ENCODE measurements at places on chromosomes 5 and 9.

GRCh38 chr9:126497660-126498275 lies 116.0 kb upstream of the LMX1B start:
- DNase-seq, result no peak

GRCh38 chr9:95970317-95970716 lies 94.8 kb downstream of the ERCC6L2 start:
- DNase-seq, result no peak

- DNase-seq, result no peak
Observed at GRCh38 chr9:130013326-130013725, 29.7 kb downstream of the FNBP1 start.

DNA sequence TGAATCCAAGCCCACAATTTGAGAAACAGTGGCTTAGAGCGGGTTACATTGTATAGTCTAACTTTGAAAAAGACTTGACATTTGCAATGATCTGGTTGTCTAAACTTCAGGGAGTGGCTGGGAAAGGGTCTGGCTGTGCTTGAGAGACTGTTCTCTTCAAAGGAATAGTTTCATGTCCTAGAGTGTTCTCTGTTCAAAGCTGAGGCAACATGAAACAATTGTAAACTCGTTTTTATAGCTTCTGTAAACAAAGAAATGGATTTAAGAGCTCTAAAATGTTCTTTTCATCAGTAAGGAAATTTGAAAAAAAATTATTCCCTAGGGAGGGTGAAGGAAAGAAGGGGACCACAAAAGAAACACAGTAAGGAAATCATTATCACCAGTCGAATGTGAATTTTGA lies 41.6 kb downstream of the FOCAD start:
- no peak for DNase-seq

DNA sequence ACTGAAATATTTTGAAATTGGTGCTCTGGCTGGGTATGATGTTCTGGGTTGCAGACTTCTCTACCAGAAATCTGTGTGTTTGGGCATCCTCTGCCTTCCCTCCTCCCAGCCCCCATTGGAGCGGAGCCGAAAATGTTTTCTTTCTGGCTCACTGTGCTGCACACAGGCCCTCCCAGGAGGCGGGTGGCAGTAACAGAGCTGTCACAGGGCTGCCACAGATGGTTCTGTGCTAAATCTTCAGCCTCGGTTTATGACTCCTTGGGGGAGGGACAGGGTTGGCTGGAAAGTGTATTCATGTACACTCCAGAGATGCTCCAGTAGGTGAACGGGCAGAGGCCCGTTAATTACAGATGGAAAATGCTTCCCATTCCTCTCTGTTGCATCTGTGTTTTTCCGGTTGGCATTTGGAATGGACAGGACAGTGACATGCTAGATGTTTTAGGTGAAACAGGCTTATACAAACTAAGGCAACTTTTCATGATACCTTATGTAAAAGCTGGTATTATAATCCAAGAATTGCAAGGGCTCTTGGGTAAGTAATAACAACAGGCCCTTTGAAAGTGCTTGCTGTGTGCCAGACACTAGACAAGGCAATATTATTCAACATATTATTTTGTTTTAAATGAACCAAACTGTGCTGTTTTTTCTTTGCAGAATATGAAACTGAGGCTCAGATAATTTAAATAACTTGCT lies 180.2 kb downstream of the ADCY2 start:
- no peak for DNase-seq

DNA sequence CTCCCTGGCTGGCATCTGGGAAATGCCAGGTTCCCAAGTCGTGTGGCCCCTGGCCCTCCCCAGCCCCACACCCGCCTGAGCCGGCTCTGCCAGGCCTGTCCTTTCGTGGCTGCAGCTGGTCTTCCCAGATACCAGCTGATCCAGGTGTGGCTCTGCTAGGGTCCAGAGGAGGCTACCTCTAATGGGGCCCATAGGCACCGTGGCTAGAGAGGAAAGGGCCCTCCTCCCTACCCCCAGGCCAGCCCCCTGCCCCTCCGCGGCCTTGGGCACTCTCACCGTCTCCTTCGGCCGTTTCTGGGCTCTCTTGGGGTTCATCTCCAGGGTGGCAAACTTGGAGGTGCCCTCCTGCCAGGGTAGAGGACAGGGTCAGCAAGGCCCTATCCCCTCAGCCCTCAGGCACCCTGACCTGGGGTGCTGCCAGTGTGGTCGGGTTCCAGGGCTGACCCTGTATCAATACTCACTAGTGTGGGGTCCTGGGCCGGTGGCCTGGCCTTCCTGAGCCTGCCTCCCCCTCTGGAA lies 17.0 kb downstream of the RALGDS start:
- DNase-seq, result no peak

- no peak for DNase-seq
Observed at GRCh38 chr5:80864706-80865435, 95.3 kb upstream of the RASGRF2 start.

DNA sequence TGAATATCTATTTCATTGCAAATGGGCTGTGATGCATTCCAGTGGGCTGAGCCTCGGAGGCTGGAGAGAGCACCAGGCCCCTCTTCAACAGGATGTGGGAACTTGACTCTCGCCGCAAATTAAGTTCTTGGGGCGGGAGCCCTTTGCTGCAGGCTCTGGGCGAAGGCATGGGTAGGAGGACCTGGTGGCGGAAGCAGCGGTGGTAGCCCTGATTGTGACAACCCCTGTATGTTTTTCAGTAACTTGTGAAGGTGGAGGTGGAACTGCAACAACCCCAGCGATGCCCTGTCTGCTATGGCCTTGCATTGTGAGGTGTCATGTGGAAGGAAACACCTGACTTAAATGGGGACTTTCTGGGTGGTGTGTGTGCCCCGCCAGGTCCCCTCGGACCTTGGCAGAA lies 9.4 kb downstream of the FYB1 start:
- no peak for DNase-seq

GRCh38 chr5:55220433-55221185 lies 6.5 kb downstream of the MCIDAS start:
- DNase-seq, result peak; percentile 23

DNA sequence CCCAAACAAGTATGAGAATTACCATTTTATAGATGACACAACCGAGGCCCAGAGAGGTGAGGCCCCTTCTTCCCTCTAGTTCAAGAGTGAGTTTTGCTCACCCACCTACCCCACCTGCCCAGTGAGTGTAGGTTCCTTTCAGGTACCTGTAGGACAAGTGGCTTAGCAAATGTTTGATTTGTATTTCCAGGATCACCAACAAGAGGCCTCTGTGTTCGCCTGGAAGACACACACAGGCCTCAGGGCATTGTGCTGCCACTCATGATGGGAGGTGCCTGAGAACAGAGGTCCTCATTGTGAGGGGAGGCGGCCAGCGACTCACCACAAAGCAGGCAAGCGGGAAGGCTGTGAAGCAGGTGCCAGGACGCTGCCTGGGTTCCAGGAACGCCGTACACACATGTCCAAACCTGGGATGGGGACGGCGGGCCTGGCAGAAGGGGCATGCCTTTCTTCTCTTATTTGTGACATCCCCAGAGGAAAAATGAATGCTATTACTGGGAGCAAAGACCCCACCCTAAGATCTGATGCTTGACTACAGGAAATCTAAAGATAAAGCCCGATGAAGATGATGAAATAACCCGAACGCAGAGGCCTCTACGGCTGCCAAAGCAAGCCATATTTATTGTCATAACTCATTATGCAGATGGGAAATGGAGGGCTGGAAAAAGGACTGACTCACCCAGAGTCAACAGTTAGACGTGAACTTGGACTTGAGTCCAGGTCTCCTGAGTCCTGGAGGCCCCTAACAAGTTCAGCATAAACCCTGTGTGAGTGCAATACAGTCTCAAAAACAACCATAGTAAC lies 60.2 kb upstream of the SLC25A51 start:
- peak; percentile 83 for DNase-seq

- no peak for DNase-seq
Observed at GRCh38 chr5:126443374-126443851, 20.2 kb downstream of the GRAMD2B start.

- DNase-seq, result no peak
Observed at GRCh38 chr9:79928661-79929223, 357.0 kb downstream of the TLE4 start.

DNA sequence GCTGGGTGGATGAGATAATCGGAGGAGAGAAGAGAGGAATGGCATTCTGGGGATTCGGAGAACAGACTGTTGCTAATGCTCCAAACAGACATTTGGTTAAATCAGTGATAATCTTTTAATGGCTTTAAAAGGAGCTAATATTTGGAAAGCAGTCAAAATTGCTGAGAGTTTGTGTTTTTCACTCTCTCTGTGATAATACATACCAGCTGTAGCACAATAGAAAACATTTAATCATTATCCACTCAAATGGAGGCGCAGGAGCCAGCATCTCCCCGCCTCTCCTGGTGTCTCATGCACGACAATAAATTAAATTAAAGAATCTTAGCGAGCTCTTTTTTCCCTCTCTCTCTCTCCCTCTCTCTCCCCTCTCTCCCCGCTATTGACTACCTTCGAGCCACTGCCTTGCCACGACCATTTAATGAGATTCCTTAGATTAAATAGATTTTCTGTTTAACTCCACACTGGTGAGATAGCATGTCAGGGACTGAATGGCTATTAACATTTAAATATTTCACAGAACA lies 268.6 kb upstream of the MVB12B start:
- no peak for DNase-seq

DNA sequence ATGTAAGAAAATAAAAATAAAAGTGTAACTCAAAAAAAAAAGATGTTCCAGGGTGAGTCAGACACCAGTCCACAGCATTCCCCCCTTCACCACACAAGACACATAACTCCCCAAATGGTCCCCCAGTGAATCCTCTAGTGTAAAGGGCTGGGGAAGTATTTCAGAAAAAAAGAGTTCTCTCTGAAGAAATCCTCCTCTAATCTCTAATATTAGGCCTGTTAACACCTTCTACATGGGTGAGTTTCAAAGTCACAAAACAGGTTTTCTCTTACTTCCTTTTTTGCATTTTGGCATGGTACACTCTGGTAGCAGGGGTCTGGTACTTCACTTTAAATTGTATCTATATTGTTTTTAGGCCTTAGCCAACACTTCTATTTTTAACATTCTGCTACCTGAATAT lies 28.2 kb downstream of the RNF145 start:
- DNase-seq, result peak; percentile 45

DNA sequence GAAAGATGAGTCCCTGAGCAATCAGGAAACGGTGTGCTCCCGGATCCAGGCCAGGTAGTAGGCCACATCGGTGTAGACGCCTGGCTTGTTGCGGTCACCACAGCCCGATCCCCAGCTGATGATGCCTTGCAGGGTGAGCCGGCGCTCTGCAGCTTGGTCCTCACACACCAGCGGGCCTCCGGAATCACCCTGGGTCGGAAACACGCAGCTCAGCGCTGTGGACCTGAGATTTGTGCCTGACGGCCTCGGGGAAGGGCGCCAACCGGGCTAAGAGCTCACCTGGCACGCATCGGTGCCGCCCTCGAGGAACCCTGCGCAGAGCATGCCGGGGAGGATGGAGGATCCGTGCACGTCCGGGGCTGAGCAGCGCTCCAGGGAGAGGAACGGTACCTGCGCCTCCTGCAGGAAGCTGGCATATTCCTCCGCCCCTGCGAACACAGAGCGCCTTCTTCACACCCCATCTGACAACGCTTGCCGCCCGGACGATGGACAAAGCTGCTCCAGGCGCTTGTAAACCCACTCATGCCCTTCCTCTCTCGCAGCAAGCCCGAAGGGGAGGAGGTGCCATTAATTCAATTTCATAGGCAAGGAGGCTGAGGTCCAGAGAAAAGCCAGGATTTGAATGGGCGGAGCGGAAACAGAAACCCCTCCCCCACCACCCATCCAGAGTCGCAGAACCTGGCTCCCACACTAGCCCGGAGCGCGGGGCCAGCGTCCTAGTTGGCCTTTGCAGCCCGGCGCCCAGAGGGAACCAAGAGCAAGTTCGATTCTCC lies 2.0 kb upstream of the PFN3 start:
- peak; percentile 91 for DNase-seq

DNA sequence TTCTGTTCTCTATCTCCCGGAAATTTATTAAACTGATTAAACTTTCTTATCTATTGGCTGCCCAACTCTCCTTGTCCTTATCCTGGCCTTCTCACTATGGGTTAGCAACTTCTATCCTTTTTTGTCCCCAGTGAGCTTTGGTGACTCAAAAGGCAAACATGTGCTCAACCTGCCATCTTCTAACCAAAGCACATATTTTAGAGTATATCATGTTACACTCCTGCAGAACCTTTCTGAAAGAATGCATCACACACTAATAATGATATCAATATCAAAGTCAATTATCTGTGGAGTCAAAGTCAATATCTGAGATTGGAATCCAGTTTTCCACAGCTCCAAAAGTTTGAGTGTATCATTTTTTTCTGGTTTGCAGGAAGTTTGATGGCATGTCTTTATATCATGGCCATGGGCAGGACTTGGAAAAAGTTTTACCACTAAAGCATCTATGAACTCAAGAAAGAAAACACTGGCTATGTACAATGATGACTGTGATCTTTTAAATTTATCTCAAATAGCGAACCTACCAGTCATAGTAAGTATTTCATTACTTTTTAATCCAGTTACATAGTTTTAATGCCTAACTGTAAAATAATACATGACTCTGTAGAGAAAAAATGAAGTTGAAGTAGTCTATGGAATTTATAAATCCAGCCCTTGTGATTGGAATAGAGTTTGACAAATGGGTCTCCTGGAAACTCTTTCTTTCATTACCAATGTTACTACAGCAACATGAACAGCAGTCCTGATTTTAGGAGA lies 166.8 kb downstream of the DROSHA start:
- DNase-seq, result no peak

GRCh38 chr9:134497283-134497860 lies 144.2 kb upstream of the COL5A1 start:
- no peak for DNase-seq

- no peak for DNase-seq
Observed at GRCh38 chr5:69030358-69031062, 63.3 kb upstream of the SLC30A5 start.

DNA sequence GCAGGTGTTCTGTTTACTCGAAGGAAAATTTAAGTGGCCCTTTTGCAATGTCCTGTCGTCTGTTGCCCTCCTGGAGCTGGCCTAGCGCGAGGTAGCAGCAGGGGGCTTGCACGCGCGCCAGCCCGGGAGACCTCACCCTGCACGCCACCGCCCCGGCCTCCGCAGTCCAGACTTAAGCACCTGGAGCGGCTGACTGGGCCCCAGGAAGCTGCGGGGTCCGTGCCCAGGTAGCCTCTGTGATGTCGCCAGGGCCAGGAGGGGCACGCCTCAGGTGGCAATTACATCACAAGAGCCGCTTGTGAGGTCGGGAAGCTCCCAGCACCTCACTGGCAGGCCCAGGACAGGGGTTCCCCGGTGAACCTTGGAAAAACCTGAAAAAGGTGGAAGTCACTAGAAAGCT lies at the start of gene SAXO1:
Gene SAXO1, minus strand, starts transcription at position 195 of the 400 bp plus-strand sequence. CDS start 301 bp downstream, outside the sequence.
- no peak for DNase-seq

DNA sequence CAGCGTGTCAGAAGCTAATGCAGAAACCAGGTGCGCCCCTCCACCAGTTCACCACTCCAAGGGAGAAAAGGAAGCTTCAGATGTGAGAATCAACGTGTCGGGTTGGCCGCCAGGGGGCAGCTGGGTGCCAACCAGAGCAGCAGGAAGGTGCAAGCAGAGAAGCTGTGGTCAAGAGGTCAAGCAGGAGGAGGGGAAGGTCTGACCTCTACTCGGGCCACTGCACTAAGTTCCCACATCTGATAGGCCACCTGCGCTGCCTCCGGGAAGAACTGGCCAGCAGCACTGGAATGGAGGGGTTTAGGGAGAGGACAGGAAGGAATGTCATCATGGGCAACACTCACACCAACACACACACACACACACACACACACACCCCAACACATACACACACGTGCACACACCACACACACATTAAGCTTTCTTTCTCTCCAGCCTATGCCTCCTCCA lies 31.4 kb downstream of the ANXA6 start:
- peak; percentile 56 for DNase-seq

- DNase-seq, result peak; percentile 11
Observed at GRCh38 chr9:20191228-20191840, 402.5 kb upstream of the SLC24A2 start.

Measured in epithelial cell of esophagus (primary cell).